CD4-positive, alpha-beta T cell treated with Interleukin-4 for 1 hour (primary cell): ENCODE measurements at places on chromosomes 2 and 18.
A peak's percentile ranks its signal among the peaks of the same experiment; 100 is the strongest.

GRCh38 chr2:32678825-32679224, 51.0 kb downstream of the TTC27 start:
- DNase-seq = no peak

DNA sequence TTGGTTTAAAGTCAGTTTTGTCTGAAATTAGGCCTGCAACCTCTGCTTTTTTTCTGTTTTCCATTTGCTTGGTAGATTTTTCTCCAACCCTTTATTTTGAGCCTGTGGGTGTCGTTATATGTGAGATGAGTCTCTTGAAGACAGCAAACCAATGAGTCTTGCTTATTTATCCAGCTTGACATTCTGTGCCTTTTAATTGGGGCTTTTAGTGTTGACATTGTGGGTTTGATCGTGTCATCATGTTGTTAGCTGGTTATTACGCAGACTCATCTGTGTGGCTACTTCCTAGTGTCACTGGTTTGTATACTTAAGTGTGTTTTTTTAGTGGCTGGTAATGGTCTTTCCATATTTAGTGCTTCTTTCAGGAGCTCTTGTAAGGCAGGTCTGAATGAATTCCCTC, 18.8 kb downstream of the TMEM87B start:
- no peak for DNase-seq

DNA sequence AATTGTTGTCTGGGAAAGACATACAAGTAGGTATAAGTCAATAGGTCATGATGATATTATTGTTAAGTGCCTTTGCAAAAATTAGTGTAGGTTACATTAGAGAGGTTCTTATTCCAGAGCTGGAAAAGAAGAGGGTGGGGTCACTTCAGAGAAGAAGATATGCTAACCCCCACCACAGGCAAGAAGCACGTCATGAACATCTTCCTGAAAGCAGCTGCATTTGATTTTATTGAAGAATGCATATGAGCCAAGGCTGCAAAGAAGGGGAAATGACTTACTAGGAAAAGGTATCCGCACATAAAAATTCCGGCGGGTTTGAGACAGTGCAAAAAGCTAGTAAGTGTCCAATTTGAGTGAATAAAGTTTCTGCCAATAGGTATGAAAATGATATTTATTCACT, 195.3 kb upstream of the CDH2 start:
- no peak for DNase-seq

DNA sequence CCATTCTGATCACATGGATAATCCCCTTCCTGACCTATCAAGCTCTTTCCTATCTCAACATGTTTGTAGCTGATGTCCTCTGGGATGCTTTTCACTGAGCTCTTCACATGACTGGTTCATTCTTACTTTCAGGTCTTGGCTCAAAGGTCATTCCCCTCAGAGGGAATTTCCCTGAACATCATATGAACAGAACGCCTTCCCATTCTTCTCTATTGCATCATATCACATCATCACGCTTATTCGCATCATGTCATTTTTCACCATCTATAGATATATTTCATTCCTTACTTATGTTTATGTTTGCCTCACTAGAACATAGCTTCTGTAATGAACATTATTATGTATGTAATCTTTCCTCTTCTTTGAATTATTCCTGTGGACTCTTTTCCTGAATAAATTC, 178.9 kb upstream of the APCDD1 start:
- DNase-seq = no peak

- DNase-seq = no peak
Observed at GRCh38 chr18:60568220-60568619, 195.6 kb upstream of the MC4R start.

- DNase-seq = no peak
Observed at GRCh38 chr2:143877876-143878530, 641.9 kb downstream of the ZEB2 start.

DNA sequence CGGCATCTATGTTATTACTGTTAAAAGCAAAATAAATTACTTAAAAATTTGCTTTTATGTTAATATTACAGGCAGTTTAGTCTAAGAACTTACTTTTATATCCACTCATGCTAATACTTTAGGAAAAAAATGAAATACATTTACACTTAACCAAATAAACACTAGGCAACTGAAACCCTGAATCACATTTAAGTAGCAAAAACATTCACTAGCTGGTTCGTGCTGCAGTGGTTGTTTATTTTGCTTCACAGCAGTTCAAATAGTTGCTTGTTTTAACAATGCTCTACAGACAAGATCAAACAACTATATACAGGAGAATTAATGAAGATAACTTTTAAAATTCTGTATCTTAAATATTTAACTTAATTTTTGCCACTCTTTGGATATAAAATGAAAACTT, 60.8 kb downstream of the ABCG8 start:
- no peak for DNase-seq

GRCh38 chr2:6352906-6353515, 512.7 kb downstream of the CMPK2 start:
- DNase-seq = no peak

- no peak for DNase-seq
Observed at GRCh38 chr2:84197901-84198300, 261.2 kb downstream of the SUCLG1 start.

DNA sequence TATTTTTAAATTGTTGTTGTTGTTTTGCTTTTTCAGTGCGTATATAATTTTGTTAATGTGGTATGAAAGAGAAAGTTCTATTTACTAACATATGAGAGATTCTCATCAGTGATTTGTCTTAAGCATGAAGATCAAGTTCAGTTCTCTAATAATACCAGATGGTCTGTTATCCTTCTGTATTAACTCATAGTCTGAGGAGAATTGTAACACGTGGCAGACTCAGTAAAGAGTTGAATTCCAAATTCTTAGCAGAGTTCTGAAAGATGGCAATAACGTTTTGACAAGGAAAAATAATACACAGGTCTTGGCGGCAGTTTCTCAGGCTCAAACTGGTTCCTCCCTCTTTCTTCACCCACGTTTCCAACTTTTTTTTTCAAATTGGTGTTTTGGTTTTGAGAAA, 17.2 kb upstream of the COL3A1 start:
- DNase-seq = no peak

GRCh38 chr2:237134321-237135230, 48.9 kb downstream of the COPS8 start:
- DNase-seq = no peak

- DNase-seq = no peak
Observed at GRCh38 chr2:237254911-237255578, 158.9 kb downstream of the COL6A3 start.

- DNase-seq = no peak
Observed at GRCh38 chr2:17971531-17972125, 93.2 kb downstream of the KCNS3 start.

GRCh38 chr2:230956827-230957755, 32.0 kb upstream of the GPR55 start:
- peak; percentile 34 for DNase-seq
